AML-193 (cell line): ENCODE measurements at places on chromosomes 5 and 9.

DNA sequence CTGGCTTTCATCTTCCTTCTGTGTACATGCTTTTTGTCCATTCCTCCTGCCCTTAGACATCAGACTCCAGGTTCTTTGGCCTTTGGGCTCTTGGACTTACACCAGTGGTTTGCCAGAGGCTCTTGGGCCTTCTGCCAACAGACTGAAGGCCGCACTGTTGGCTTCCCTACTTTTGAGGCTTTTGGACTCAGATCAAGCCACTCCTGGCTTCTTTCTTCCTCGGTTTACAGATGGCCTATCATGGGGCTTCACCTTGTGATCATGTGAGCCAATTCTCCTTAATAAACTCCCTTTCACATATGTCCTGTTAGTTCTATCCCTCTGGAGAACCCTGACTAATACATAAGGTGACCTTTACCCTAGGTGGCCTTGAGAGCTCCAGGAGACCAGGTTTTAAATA is 189.1 kb upstream of the CCNG1 start:
- no peak for DNase-seq

GRCh38 chr9:35519692-35520363 is 29.9 kb downstream of the RUSC2 start:
- peak; percentile 7 for DNase-seq

- DNase-seq, result no peak
Measured at GRCh38 chr5:151357792-151358191, 10.4 kb upstream of the SLC36A2 start.

DNA sequence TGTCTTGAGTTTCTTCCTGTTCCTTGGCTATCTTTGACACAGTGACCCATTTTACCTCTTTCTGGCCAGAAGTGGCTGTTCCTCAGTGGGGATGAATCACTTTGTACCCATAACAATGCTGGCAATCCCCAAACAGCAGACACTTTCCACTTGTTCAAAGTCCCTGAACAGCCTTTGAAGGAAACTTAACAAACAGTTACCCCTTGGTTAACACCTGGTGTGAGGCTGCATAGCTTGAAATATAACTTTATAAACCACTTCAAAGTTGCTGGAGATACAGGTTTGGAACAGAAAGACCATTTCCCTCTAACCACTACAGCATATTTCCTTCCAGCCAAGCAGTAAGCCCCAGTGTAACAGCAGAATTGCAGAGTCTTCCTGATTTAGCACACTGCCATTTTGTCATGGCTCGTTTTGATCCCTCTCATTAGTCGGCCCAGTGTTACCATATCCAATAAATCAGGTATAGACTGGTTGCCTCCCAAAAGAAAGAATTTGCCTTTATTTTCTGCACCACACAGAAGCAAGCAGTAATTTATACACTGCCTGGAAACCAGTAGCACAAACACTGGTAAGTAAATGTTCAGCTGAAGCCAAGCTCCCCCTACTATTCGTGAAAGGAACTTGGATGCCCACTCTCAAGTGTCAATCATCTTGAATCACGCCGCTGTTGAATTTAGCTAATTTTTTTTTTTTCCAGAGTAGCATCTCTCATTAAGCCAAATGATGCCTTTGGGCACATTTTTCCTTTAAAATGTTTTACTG is 225.9 kb downstream of the PIK3R1 start:
- no peak for DNase-seq

GRCh38 chr5:80720181-80720580 is 65.4 kb upstream of the DHFR start:
- no peak for DNase-seq

- no peak for DNase-seq
Measured at GRCh38 chr5:143306040-143306439, 97.4 kb downstream of the NR3C1 start.

- no peak for DNase-seq
Measured at GRCh38 chr9:105679257-105680022, 14.9 kb upstream of the TMEM38B start.

DNA sequence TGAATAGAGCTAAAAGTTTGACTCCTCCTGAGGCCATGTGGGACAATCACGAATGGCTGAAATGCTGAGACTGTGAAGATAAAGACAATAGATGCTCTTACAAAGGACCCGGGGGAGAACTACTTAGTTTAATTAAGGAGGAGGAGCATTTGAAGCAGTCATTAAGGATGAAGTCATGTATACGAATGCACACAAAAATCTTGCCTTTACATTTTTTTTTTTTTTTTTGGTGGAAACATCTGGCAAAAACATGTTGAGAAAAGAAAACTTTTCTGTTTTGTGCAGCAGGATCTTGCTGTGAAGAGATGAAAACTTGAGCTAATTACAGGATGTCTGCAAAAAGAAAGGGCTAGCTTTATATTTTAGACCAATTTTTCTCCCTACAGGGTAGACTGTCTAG is 42.3 kb upstream of the NR3C1 start:
- DNase-seq, result no peak

GRCh38 chr5:18553269-18553668 is 919.0 kb downstream of the TAF11L14 start:
- DNase-seq, result no peak

DNA sequence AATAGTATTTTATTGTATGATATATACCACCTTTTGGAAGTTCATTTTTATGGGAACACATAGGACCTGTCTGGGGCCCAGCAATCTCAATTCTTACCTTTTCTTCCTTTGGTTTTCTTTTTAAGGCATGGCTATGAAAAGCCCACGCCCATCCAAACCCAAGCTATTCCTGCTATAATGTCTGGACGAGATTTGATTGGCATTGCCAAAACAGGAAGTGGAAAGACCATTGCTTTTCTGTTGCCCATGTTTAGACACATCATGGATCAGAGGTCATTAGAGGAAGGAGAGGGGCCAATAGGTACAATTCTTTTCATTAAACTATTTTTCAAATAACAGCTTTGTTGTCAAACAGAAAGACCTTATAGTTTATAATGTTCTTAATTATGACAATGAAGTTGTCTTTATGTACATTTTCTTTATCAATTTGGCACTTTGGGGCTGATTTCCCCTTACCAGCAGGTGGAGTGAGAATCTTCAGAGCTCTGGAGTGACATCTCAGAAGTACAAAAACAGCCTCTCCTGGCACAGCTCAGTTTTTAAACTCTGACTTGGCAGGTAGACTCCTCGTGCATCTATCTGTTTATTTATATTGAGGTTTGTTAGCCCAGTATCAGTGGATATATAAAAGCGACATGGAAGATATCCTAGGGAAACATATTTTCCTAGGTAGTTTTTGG is 25.8 kb downstream of the DDX46 start:
- no peak for DNase-seq

DNA sequence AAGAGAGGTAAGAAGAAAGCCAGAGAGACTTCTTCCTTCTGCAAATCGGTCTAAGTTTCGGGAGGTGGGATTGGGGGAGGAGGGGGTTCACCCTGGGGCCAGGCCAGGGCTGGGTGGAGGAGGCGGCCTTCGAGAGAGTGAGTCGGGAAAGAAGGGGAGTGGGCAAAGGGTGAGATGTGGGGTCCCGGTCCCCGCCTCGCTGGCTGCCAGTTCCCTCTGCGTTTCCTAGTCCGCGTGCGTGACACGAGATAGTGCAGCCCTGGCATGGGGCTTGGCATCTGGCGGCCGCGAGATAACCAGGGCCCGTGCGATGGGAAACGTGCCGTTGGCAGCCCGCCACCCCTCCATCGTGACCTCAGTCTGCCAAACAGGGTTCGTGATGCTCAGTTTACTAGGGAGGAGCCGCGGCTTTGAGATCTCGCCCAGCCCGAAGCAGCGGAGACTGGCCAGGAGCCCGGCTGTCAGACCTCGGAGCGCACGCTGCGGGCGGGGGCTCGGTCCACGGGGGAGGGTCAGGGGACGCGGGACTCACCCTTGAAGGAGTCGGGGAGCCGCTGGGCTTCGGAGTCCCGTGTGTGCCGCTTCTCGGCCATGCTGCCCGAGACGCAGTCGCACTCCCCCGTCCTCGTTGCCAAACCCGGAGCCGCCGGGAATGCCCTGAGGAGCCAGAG is at the start of gene STOM:
STOM (minus strand) TSS at position 656 of the 671 bp plus-strand sequence; CDS start at position 593, 63 bp downstream.
- DNase-seq, result peak; percentile 67

DNA sequence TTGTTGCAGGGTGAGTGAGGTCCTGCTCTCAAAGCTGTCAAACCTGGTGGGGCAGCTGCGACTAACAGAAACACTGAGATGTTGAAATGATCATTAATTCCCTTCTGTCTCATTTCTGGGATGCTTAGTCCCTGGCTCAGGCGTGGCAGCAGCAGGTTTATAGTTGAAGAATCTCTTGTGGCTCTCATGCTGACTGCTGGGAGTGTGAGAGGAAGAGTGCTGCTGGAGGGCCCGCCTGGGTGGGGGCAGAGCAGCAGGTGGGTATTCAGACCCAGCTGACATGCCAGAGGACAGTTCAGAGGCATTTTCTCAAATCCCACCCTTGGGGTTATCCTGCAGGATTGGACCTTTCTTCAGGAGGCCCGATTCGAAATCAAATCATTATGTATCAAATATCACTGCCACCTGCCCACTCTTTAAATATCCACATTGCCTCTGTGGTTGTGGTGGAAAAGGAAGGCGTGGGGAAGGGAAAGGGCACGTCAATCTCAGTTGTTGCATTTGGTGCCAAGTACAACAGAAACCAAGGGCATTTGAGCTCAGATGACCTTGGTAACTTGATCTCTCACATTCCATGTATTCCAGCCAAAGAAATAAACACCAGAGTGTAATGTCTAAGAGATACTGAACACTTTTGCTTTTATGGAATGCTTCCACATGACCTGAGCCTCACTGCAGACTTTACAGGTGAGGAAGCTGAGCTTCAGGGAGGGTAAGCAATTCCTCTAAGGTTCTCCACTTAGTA is 224.3 kb downstream of the AOPEP start:
- no peak for DNase-seq

DNA sequence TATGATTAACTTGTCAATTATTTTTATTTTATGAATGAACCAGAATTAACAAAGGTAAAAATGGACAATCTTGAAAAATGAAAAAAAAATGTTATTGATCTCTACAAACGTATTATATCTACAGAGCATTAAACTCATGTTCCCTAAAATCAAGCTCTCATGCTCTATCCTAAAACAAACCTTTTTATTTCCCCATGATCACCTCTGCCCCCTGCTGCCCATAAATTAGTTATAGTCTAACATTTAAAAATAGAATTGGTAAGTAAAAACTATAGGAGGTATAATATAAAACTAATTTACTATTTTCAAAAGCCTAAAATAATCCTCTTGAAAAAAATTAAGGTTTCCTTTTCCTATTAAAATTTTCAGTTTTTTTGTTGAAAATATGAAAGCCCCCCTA is 168.0 kb upstream of the POU5F2 start:
- peak; percentile 35 for DNase-seq

DNA sequence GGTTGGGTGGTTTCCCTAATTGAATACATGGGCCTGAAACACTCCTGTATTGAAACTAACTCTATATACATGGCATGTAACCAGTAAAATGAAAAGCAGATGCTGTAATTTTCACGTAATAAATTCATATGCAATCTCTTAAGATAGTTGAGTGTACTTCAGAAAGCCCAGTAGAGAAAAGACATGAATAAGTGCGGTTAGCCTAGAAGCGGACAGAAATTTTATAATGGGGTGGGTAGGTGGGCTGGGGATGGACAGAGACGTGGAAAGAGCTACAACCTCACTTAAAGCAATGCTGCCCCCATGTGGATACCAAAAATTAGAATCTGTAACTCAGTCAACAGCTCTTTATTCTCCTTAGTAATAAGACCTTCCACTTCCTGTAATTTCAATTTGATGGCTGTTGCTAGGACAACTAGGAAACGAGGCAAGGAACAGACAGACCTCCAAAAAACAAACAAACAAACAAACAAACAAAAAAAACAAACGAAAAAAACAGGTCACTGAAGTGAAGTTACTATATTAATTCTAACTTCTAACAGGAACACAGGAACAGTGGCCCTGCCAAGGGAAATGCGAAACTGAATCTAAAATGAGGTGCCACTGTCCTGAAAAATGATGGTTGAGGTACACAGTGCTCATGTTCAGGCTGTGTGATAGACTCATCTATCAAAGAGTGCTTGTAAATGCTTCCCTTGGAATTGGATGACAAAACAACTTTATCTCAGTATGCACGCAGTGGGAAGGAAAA is 103.4 kb upstream of the GNA14 start:
- DNase-seq, result peak; percentile 69

GRCh38 chr9:4298255-4299004 is 1.4 kb downstream of the GLIS3 start:
- DNase-seq, result no peak
